ENCODE measurements at places on chromosomes 5 and 9.
A peak's percentile ranks its signal among the peaks of the same experiment; 100 is the strongest.

DNA sequence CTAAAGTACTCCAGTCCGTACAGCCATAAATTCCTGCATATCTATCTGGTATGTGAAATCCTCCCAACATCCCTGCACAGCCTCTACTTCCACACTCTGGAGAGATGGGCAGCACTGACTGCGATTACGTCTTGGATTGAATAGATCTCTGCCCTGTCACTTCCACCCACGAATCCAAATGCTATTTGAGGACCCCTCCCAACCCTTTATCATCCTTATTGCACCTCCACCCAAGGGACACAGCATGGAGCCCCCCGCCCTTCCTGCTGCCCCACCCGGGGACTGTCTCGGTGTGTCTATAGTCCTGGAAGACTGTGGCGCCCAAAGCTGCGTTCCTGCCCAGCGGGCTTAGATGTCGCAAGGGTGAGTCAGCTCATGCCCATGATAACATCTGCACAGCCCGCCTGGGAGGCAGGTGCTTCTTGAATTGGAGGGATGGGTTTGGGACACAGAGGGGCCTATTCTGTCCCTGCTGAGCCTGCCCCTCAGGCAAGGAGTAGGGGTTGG lies 105.7 kb upstream of the HAND1 start:
- DNase-seq, result no peak

GRCh38 chr9:108439947-108440346 lies 415.8 kb downstream of the ACTL7B start:
- DNase-seq, result no peak

DNA sequence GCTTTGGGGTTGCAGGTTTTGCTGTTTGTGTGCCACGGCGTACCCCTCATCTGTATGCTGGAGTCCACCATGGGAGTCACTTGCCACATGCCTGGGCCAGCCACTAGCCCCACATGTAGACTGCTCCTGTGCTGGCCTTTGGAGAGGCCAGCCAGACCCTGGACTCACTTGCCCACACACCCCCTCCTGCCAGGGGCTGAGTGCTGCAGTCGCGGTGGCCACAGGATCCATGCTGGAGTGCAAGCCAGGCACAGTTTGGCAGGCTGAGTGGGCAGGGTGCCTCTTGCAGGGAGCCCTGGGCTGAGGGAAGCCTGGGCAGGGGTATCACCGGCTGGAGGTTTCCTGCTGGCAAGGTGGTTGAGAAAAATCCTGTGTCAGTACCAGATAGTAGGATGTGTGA lies 25.6 kb upstream of the GCNT1 start:
- DNase-seq, result no peak

DNA sequence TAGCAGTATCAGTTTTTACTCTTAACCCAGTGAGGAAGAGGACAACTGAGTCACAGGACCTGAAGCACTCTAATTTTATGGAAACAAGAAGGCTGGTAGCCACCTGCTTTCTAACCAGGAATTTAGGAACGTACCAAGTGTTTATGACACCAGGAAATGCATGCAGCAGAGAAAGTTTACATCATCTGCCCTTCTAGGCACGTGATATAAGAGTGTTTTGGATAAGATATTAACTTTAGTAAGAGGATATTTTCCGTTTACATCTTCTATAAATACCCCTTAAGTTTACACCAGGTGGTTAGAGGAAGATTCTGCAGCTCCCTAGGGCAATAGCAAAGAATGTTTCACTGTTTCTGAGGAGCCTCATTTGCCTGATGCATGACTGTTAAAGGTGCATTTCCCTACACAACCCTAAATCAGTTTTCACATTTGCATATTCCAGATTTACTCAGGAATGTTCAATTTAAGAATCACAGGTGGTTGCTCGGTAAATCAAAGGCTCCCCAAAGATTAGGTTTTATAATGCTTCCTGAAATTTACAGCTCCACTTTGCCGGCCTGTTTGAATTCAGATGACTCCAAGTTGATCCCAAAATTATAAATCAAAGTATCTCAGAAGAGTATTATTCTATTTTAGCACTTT lies 1.8 kb downstream of the TSC1 start:
- DNase-seq, result no peak

GRCh38 chr5:132180134-132180745 lies 47.4 kb downstream of the P4HA2 start:
- peak; percentile 57 for DNase-seq

DNA sequence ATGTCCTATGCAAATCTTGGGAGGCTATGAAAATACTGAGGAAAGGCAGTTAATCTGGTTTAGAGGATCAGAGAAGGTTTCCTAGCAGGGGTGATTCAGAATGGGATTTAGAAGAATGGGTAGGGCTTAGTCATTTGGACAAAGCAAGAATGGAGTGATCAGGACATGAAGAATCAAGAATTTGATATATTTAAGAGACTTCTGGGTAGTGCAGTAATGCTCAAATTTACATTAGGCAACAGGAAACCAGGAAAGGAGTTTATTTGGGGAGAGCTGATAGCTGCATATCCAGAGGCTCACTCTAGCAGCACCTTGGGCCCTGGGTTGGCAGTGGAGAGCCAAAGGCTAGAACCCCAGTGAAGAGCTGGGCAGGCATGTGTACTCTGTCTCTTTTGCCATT lies 78.9 kb upstream of the PAPPA start:
- DNase-seq, result no peak

DNA sequence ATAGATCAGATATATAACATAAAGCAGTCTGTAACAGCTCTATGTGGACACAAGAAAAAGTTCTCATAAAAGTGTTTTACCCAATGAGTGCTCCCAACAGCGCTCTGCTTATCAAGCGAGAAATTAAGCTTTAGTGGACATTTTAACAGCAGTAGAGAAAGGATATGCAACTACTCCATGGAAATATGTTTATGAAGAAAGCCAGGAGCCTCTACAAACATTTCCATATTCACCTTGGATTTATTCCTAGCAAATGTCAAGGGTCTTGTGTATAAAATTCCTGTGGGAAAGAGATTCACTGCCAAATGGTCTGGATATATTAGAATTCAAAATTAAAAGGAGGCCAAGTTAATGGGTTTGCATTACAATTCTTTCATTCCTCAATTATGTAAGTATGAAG lies 66.5 kb downstream of the DTWD2 start:
- no peak for DNase-seq

DNA sequence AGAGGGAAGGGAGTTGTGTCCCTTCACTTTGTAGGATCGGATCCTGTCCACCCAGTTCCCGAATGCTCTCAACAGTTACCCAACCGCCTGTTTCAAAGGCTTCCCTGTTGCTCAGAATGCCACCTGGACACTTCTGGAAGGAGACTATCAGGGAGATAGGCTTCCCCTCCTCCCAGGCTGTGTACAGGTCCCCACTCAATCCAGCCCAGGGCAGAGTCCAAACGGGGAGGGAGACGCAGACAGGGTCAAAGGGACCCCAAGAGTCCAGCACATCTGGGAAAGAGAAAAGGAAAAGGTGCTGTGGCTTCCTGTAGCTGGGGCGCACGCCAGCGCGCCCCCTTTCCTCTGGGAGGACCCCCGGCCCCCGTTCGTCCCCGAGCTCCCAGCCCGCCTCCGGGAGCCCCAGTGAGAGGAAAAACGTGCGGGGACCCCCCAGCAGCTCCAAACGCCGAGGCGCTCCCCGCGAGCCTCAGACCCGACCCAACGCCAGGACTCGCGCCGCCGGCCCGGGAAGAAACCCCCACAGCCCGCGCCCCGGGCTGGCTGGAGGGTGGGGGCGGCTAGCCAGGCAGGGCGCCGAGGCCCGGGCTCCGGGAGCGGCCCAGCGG lies 640 bp downstream of the SURF4 start:
- no peak for DNase-seq

DNA sequence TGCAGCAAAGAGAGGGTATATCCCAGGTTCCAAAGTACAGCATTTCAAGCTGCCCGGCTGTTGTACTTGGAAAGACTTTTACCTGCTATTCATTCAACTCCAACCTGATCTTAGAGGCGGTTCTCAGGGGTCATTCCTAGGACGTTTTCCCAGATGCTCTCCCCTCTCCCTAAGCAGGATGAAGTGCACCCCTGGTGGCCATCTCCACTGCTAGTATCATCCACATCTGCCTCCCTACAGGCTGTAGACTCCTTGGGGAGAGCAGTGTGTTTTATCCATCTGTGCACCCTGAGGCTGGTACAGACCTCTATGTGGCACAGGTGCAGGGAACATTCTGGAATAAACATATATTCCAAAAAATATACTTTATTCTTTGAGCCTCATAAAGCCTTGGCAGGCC lies 56.8 kb downstream of the PTPN3 start:
- DNase-seq, result no peak

DNA sequence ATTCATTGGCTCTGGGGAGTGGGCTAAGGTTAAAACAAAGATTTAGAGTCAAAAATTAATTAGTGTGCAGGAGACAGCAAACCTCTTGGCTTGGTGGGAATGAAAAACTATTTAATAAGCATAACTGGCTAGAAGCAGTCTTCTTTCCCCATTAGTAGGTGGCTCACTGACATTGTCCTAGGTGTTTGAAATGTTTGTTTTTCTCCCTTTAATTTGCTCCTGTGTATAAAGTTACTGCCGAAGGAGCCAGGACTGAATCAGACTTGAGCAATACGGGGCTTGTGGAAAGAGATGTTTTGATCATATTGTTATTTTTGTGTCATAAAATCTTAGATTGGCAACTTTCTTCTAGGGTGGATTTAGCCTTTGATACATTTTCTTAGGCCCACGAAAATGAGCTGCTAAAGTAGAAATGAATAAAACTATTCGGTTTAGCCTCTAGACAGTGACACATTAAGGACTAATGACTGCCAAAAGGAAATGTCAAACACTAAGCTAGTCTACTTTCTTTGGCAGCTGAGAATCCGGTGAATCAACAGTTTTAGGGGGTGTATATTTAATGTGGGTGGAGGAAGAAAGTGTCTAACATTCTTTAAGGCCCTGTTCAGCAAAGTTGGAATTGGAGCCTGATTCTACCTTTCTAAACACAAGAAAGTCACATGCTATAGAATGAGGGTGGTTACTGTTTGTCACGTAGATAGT lies 30.2 kb downstream of the LRRTM2 start:
- DNase-seq, result no peak

- no peak for DNase-seq
Observed at GRCh38 chr5:16759147-16759773, 142.5 kb upstream of the RETREG1 start.

GRCh38 chr5:27080147-27080546 lies 41.8 kb upstream of the CDH9 start:
- DNase-seq, result no peak

GRCh38 chr5:41878643-41879478 lies 8.6 kb upstream of the OXCT1 start:
- DNase-seq, result no peak

GRCh38 chr9:88747768-88748167 lies 212.8 kb downstream of the NXNL2 start:
- no peak for DNase-seq

- DNase-seq, result no peak
Observed at GRCh38 chr9:38091310-38092199, 22.5 kb upstream of the SHB start.

DNA sequence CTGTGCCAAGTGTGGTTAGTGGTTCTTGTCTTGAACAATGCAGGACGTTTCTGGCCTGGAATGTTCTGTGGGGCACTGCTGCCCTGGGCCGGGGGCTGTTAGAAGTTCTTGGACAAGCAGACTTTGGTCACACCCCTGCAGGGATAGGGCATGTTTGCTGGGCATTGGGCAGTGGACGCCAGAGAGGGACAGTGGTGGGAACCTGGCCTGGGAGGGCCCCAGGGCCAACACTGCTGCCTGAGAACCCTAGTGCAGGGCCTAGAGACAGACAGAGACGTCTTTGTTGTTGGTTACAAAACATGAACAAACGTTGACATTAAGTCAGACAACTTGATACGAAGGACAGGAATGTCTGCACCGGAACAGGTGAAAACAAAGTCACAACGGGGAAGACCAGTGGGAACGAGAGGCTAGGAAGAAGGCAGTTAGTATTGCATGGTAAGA lies 57.0 kb downstream of the WNK2 start:
- no peak for DNase-seq

DNA sequence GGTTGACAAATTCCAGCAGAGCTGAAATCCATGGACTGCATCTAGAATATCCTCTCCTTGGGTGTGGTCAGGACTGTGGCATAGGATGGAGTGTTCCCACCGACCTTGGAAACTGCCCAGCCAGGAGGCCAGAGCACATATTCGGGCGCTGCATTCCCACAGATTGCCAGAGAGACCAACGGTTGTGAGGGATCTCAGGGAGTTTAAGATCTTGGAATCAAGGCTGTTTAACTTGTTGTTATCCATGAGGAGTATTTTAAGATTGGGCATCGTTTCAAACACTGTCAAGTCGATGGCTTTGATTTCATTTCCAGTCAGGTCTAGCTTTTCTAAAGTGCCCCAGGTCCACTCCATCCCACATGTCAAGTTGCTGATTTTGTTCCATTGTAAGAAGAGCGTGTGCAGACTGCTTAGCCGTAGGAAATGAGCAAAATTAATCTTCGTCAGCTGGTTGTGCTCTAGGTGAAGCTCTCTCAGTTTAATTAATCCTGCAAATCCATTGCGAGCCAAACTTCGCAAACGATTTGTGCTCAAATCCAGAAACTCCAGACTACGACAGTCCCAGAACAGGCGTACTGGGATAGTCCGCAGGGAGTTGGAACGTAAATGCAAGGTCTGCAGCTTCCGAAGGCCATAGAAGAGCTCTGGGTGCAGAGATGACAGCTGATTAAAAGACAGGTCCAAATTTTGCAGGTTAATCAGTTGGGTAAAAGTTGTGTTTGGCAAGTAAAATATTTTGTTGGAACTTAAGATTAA lies 1.5 kb downstream of the LRRTM2 start:
- DNase-seq, result no peak

DNA sequence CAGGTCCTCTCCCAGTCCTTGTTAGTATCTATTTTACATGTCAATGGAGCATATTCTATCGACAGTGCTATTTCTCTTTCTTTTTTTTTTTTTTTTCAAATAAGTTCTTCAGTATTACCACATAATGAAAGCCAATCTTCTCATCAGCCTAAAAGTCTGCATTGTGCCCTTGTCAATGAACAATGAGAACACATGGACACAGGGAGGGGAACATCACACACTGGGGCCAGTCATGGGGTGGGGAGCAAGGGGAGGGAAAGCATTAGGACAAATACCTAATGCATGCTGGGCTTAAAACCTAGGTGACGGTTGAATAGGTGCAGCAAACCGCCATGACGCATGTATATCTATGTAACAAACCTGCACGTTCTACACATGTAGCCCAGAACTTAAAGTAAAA lies 47.7 kb upstream of the TEX48 start:
- no peak for DNase-seq

- no peak for DNase-seq
Observed at GRCh38 chr5:122112063-122112462, 17.3 kb upstream of the ZNF474 start.

Measured in frontal cortex (tissue), 4 donors.